Glutamatergic neuron (in vitro differentiated cells): ENCODE measurements at places on chromosomes 1 and 21.

- DNase-seq, result no peak
Observed at GRCh38 chr1:217506878-217507277, 124.0 kb downstream of the GPATCH2 start.

- no peak for DNase-seq
Observed at GRCh38 chr1:92926873-92927272, 34.4 kb downstream of the DIPK1A start.

DNA sequence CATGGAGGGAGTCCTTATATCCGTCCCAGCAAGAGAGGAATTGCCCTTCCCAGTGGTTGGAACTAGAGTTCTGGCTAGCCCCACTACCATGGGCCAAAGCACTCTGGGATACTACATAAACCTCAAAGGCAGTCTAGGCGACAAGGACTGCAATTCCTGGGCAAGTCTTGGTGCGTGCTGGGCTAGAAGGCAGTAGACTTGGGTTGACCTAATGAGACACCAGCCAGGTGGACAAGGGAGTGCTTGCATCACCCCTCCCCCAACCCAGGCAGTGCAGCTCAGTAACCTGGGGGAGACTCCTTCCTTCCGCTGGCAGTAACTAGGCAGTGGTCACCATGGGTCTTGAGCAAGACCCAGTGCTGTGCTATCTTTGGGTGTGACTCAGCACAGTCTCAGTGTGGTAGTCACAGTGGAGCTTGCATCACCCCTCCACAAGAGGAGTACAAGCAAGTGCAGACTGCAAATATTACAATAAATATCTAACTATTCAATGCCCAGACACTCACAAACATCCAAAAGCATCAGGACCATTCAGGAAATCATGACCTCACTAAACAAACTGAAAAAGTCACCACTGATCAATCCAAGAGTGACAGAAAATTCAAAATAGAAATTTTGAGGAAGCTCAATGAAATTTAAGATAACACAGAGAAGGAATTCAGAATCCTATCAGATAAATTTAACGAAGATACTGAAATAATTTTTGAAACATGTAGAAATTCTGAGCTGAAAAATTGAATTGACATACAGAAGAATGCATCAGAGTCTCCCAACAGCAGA is 84.7 kb upstream of the LYPLAL1 start:
- DNase-seq, result no peak

DNA sequence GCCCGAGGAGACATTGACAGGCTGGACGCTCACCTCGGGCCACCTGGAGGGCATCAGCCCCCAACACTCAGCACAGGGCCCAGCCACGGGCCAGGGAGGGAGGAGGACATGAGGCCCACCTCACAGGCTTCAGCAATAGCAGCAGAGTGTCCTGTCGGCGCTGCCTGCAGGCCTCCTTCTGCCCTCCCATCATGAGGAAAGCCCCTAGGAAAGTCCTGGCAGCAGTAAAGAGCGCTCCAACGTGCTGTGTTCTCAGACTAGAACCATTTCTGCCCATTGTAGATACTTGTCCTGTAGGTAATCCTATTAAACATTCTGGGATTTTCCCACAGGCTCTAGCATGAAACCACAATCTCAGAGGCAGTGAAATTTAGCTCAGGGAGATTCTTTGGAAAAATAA is 62.0 kb upstream of the GALNT2 start:
- DNase-seq, result no peak

- no peak for DNase-seq
Observed at GRCh38 chr1:153683854-153684253, 5.4 kb downstream of the NPR1 start.

DNA sequence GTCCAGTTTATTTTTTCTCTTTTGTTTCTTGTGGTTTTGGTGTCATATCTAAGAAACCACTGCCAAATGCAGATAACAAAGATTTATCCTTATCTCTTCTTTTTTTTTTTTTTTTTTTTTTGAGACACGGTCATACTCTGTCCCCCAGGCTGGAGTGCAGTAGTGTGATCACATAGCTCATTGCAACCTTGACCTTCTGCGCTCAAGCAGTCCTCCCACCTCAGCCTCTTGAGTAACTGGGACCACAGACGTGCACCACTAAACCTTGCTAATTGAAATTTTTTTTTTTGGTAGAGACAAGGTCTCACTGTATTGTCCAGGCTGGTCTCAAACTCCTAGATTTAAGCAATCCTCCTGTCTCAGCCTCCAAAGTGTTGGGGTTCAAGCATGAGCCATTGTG is 8.9 kb downstream of the SLC66A1 start:
- no peak for DNase-seq

DNA sequence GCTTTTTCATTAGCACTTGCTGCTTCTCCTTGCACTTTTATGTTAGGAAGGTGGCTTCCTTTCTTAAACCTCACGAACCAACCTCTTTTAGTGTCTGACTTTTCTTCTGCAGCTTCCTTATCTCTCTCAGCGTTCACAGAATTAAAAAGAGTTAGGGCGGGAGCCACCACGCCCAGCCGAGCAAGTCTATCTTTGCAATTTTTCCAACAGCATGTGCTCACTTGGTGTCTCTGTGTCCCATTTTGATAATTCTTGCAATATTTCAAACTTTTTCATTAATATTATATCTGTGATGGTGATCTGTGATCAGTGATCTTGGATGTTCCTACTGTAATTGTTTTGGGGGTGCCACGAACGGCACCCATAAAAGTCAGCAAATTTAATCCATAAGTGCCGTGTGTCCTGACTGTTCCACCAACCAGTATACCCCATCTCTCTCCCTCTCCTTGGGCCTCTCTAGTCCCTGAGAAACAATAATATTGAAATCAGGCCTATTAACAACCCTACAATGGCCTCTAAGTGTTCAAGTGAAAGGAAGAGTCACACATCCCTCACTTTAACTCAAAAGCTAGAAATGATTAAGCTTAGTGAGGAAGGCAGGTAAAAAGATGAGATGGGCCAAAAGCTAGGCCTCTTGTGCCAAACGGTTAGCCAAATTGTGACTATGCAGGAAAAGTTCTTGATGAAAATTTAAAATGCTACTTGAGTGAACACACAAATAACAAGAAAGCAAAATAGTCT is 15.9 kb upstream of the ITPKB start:
- no peak for DNase-seq

GRCh38 chr1:216057947-216058346 is 365.3 kb downstream of the USH2A start:
- DNase-seq, result no peak

- no peak for DNase-seq
Observed at GRCh38 chr1:16718908-16719533, 21.3 kb upstream of the RNU1-4 start.

DNA sequence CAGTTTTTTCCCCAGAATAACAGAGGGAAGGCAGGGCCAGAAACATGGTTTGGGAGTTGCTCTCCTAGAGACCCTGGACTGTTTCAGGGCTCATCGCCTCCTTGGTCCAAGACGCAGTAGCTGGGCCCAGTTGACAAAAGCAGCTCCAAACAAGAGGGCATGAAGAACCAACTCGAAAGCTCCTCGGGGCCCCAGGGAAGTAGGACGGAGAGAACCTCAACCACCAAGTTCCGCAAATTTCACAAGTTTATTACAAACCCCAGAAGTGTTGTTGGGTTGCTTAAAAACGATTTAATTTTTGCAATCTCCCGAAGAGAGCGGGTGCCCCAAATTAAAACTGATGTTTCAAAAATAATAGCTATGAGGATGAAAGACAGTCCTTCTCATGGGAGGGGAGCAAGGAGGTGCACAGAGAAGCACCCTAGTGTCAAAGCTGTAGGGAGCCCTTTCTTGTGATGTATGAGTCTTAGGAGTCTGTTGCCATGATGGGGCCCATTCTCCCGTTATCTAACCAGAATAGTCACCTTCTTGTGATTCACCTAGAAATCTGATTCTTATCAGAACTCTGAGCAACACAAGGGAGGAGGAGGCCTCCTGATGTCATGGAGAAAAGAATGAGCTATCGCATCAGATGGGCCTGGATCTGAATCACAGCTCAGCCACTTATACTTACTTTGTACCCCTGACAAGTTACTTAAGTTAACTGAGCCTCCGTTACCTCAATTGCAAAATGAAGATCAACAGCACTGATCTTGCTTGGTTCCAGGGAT is 165.7 kb upstream of the IRF2BP2 start:
- DNase-seq, result no peak

DNA sequence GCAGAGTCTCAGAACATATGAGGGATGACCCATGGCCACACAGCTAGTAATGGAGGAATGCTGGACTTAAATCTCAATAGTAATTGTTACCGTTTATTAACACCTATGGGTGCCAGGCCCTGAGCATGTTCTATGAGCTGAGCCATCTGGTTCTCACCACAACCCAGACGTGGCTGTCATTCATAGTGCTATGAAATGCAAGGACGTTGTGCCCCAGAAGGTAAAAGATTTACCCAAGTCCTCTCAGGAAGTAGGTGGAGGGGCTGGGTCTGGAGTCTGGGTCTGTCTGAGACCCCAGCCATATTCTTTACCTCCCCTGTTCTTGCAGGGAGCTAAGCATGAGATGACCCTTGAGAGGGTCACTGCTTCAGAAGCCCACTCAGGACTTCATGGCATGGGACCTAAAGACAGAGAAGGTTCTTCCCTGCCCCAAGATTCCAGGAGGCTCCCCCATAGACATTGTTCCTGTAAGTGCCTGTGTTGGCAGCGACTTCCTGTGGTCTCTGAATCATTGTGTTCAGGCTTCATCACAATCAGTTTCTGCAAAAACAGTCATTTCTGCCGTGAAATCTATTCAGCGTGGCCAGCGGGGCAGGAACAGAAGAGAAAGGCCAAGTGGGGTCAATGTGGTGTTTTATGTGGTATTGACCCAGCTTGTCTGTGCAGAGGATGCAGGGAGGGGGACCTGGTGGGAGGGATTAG is 475.4 kb downstream of the PTPRU start:
- no peak for DNase-seq

GRCh38 chr1:114671011-114671938 is 1.4 kb upstream of the DENND2C start:
- DNase-seq, result no peak
